ENCODE measurements at places on chromosomes 13 and 19.
A peak's percentile ranks its signal among the peaks of the same experiment; 100 is the strongest.

GRCh38 chr13:91241221-91241933 lies 106.1 kb upstream of the MIR17HG start:
- DNase-seq = no peak

GRCh38 chr19:18507727-18508440 lies 14.0 kb downstream of the ELL start:
- no peak for DNase-seq

- DNase-seq = no peak
Measured at GRCh38 chr13:97904059-97904458, 49.4 kb upstream of the IPO5 start.

DNA sequence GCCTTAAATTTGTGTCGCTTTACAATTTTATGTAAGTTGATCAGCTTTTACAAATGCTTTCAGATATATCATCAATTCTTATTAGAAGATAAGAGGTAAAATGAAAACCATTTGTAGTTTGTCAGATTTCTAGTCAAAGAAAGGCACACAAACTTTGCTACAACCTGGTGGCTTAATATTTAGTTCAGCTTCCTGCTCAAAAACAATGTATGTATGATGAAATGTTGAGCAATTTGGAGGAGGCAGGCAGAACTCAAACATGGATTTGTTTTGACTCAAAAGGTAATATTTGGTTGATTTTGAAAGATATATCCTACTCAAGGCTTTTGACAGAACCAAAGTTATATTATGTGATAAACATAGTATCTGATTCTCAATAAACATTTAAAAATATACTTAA lies 24.2 kb downstream of the NEK5 start:
- DNase-seq = no peak

- peak; percentile 77 for DNase-seq
Measured at GRCh38 chr19:50565984-50566903, 2.0 kb downstream of the LRRC4B start.

DNA sequence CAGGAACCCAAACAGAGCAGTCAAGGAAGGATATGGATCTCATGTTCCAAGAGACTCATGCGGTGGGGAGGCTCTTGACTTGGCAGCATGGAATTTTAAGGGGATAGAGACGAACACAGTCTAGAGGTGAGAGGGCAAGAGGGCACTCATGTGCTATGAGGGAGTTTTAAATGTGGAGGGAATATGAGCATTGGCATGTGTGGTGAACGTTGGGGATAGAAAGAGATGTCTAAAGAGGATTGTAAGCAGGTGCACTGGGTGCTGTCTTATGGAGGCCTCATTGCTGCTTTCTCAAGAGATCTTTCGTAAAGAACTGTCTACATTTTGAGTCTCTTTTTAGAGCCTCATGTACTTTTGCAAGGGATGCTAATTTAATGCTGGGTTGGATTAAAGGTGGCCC lies 600.3 kb upstream of the GPC6 start:
- DNase-seq = no peak

DNA sequence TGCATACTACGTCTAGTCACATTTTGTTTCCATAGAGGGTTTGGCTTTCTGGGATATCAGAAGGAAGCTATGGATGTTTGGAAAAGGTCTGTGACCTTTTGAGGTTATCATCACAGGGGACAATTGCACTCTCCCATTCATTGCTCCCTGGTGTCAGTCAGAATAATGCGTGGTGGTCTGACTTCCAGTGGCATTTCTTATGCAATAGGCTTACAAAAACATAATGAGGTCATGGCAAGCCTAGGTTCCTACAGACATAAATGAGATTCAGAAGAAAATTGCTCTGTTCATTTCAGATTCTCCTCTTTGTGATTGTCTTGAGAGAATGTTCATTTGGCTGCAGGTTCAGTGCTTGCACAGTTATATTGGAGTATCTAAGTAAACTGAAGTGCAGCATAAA lies 54.6 kb downstream of the ARHGAP35 start:
- DNase-seq = peak; percentile 8

DNA sequence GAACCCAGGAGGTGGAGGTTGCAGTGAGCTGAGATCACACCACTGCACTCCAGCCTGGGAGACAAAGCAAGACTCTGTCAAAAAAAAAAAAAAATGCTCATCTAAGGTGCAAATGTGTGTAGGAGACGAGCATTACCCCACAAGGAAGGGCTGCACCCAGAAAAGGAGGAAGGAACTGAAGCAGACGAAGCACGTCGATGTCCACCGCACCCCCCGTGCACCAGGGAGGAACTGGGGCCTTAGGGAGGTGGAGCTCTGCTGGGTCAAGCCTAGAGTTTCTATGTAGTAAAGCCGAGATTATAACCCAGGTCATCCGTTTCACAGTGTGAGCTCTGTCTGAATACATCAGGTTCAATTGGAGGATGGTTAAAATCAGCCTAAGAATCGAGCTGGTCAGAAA lies 1.1 kb downstream of the VSTM1 start:
- no peak for DNase-seq

GRCh38 chr19:35269438-35270117 lies 816 bp downstream of the USF2 start:
- DNase-seq = peak; percentile 97

- no peak for DNase-seq
Measured at GRCh38 chr19:18393836-18394235, 3.6 kb downstream of the LRRC25 start.

GRCh38 chr19:48558018-48558684 lies 6.2 kb downstream of the SULT2B1 start:
- DNase-seq = peak; percentile 80

- DNase-seq = no peak
Measured at GRCh38 chr19:33704271-33704670, 82.5 kb downstream of the CHST8 start.

- peak; percentile 46 for DNase-seq
Measured at GRCh38 chr13:112247471-112248405, 128.4 kb upstream of the SPACA7 start.

GRCh38 chr19:1501200-1501595 lies 10.2 kb downstream of the REEP6 start:
- DNase-seq = no peak

DNA sequence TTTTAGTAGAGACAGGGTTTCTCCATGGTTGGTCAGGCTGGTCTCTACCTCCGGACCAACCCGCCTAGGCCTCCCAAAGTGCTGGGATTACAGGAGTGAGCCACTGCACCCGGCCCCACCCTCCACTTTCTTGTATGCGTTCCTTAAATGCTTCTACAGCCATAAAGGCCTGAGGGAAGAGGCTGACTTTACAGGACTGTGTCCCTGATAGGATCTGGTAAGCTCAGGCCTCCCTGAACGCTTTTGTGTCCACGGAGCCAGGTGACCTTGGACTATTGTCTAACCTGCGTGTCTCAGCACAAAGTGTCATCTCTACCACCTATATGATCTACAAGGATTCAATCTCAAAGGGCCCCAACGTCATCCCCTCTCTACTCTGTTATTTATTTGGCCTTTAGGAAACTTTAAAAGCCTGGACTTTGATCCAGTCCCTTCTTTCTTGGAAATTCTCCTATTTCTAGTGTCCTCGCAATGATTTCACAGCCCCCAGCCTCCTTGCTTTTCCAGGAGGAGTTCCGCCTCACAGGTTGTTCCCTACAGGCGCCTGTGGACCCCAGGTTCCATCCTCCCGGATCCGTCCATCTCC lies 701 bp downstream of the ZNF552 start:
- no peak for DNase-seq

- DNase-seq = no peak
Measured at GRCh38 chr19:16461630-16462051, 10.1 kb downstream of the EPS15L1 start.

DNA sequence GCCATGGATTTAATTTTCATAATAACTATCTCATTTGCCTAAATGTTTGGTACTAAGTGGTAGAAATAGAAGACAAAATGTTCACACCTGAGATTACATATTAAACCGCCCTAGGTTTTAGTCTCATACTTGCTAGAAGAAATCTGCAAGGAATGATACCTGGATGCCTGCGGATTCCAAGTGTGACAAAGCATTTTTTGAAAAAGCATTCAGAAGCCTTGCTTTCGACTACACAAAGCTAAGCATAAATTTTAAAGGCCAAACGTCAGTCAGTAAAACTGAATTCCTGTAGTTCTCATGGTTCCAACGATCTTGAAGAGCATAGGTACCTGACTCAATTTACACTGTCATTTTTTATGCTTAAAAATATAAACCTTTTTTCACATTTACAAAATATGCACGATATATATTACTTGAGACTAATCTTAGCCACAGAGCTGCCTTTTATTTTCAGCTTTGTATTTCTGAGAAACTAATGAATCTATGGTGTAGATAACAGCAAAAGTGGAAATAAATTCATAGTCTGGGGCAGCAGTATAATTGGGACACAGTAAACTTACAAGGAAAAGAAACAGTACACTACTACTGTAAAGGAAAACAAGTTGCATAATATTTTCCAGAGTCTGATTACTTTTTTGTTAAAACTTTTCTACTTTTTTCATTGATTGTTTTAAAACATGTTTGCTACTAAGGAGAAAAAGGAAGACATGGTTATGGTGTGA lies 1.2 kb upstream of the LRRC63 start:
- no peak for DNase-seq

- DNase-seq = peak; percentile 68
Measured at GRCh38 chr19:13557756-13558398, 51.6 kb upstream of the CACNA1A start.

DNA sequence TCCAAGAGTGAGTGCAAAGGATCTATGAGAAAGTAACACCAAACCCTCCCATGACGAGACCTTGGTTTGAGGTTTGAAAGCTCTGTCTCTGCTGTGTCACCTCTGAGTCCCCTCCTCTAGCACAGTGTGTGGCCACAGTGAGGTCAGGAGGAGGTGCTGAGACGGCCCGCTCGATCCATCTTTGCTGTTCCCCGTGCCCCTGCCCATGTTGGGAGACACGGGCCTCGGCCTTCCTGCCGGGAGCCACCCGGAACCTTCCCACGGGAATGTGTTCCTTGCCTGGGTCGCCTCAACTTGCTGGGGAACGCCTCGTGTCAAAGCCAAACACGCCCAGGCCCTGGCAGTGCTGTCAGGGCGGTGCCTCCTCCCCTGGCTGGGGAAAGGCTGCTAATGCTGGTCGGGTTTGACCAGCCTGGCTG lies 10.1 kb downstream of the NANOS3 start:
- no peak for DNase-seq

DNA sequence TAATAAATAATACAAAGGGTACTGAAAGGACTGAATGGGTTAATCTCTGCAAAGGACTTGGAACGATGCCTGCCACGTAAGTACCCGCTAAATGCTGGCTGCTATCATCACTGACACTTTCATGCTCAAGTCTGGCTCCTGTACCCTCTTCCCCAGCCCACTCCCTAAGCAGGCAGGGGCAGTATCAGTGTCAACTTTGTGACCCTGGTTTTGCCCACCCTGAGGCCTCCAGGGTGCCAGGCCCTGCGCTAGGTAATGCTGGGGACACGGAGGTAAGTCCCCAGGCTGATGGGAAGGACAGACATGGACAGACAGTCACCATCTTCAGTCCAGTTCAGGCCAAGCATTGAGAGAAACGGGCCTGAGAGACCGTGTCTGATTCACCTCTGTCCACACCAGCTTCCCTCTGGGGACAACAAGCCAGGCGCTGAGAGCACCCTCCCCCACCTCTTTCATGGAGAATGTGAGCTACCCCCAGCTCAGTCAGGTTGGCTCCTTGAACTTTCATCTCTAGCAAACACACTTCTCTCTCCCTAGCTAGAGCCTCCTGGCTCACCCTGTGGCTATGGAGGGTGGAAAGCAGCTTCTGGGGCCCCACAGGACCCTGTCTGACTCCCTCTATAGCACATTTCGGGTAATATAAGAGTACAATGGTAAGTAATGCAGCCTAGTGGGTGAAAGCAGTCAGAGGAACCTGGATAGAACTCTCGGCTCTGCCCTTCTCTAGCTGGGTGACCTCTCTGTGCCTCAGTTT lies 800 bp downstream of the ETFB start:
- DNase-seq = peak; percentile 68

GRCh38 chr13:34201050-34201913 lies 383.3 kb downstream of the RFC3 start:
- DNase-seq = no peak

DNA sequence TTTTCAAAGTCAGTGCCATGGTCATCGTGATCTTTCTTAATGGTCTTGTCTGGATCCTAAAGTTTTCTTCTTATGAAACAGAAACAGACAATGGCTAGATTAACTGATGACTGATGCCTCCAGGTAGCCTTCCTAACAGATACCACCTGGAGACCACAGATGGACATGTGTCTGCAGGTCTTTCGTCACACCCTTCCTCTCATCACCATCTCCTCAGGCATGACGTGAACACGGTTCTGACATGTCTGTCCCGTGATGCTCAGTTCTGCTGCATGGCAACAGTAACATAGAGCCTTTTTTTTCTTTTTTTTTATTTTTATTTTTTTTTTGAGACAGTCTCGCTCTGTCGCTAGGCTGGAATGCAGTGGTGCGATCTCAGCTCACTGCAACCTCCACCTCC lies 13.1 kb upstream of the LAMP1 start:
- DNase-seq = no peak

DNA sequence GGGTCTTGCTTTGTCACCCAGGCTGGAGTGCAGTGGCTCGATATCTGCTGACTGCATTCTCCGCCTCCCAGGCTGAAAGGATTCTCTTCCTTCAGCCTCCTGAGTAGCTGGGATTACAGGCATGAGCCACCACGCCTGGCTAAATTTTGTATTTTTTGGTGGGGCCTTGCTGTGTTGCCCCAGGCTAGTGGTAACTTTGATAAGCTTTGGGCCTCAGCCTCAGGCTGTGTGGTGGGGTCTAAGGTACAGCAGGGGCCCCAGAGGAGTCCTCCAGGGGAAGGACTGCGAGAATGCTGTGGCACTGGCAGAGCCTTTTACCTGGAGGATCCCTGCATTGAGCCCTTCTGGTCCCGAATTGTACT lies 7.2 kb downstream of the DOT1L start:
- DNase-seq = no peak

- no peak for DNase-seq
Measured at GRCh38 chr19:49652551-49653465, 10.8 kb downstream of the SCAF1 start.

GRCh38 chr19:447064-447426 lies 13.8 kb downstream of the SHC2 start:
- no peak for DNase-seq

DNA sequence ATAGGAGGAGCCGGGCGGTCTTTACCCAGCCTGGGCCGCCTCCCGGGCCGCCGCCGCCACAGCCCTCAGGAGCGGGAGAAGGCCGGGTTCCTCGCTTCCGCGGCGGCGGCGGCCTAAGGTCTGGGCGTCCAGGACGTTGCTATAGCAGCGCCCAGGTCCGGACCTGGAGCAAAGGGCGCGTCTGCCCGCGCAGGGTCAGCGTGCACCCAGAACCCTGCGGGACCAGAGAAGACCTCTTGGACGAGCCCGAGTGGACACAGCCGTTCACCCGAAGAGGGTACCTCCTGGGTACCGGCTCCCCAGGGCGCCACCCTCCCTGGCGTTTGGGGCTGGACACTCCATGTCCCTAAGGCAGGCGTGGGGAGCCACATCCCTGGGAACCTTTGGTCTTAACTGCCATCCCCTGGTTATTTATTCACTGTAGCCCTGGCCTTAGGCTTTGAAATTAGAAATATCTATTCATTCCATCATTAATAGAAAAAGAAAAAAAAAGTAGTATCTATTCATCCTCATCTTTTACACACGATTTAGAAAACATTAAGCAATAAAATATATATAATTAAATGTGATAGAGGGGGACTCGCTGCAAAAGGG lies 2.4 kb downstream of the DZIP1 start:
- DNase-seq = peak; percentile 91

- no peak for DNase-seq
Measured at GRCh38 chr13:110444226-110444653, 117.3 kb downstream of the RAB20 start.

- no peak for DNase-seq
Measured at GRCh38 chr13:113420232-113420631, 33.1 kb downstream of the ADPRHL1 start.
